ENCODE measurements at places on chromosomes 2 and 18.

GRCh38 chr18:3660739-3661515, 211.0 kb downstream of the TGIF1 start:
- no peak for DNase-seq

GRCh38 chr2:14781142-14781541, 148.6 kb downstream of the LRATD1 start:
- DNase-seq: no peak

GRCh38 chr2:139495851-139496250, 715.7 kb upstream of the NXPH2 start:
- no peak for DNase-seq

GRCh38 chr18:38525039-38525438, 959.4 kb upstream of the CELF4 start:
- DNase-seq: no peak

- DNase-seq: no peak
Observed at GRCh38 chr18:29234751-29235150, 1057.8 kb upstream of the CDH2 start.

DNA sequence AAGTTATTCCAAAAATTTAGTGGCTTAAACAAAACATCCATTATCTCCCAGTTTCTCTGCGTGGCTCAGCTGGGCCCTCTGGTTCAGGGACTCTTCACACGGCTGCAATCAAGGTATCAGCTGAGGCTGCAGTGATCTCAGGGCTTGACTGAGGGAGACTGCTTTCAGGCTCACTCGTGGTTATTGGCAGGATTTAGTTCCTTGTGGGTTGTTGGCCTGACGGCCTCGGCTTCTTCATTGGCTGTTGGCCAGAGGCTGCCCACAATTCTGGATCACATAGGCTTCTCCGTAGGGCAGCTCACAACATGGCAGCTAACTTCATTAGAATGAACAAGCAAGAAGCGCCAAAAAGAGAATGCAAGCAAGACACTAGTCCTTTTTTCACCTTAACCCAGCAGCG, 90.1 kb downstream of the ABI2 start:
- no peak for DNase-seq
